ENCODE measurements at places on chromosomes 2 and 18.

GRCh38 chr2:186307871-186308270 is 178.2 kb upstream of the ZC3H15 start:
- DNase-seq = no peak

DNA sequence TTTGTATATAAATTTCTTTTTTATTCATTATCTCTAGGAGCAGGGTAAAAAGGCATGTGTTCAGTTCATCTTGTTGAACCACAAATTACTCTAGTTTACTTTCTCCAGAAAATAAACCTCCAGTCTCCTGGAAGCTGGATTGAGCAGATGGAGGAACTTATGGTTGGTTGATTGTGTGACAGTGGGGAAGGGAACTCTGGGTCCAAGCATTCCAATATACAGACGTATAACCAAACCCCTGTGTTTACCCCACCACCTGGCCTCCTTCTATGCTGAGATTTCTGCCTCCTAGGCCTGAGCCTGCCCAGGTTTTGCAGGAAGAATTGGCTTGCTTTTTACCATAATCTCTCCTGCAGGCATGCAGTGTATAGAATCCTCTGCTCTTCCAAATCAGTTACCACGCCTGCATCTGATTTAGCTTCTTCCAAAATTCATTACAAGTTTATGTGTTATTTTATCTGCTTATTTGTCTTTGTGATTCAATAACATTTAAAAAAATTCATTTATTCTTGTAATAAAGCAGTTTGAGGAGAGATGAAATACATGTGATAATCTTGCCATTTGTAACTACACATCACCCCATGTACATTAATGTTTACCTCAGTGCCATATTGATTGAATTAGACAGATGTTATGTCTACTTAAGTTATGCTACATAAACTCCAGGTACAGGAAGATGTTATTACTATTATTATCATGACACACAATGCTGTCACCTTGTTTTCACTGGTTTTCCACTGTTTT is 2.5 kb upstream of the RAB27B start:
- DNase-seq = no peak

- no peak for DNase-seq
Measured at GRCh38 chr2:98771264-98771663, 40.3 kb upstream of the MGAT4A start.

DNA sequence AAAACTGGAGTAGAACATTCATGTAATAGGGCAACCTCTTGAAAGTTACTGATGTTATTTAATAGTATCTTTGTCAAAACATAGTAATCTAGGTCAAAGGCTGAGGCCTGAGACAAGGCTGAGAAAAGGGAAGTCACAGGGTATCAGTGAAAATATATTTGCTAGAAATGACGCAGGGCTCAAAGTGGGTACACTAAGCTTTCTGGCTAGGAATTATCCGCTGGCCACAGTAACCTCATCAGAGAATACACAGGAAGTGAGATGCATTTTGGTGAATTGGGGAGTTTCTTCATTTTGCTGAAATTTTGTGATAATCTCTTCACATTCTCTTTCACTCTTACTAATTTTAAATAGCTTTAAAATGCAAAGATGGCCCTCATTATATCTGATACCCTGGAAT is 206.8 kb downstream of the OTX1 start:
- no peak for DNase-seq

DNA sequence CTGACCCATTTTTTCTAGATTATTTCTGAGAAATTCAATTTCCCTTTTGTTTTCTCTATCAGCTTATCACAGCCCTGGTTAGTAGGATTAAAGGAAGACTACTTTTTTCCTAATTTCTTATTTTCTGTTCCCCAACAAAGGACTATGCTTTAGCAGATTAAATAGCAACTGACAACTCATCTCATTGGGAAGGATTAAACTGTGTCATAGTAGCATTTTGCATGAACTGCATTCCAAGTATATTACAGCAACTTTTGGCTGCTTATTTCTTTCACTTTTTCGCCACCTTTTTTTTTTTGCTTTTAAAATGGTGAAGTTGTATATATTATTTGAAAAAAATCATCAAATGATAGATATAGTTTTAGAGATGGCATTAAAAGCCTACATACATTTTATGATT is 570.3 kb downstream of the FBXO15 start:
- DNase-seq = no peak

GRCh38 chr2:168752361-168752760 is 50.1 kb upstream of the NOSTRIN start:
- DNase-seq = no peak

DNA sequence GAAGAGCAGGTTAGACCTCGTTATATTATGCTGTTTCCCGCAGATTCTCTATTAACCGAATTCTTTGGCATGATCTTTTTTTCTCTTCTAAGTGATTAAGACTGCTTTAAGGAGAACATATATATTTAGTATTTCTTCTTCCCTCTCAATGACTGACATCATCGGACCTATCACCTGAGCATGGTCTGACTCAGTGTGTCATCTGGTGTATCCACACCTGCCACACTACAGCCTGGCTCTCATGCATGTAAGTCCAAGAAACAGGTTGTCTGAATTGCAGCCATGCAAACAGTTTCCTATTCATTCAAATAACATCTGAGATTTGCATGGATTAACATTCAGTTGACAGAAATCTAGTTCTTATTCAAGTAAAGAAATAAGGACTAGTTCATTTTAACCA is 55.1 kb upstream of the CWC22 start:
- no peak for DNase-seq

- no peak for DNase-seq
Measured at GRCh38 chr2:131036696-131037397, 56.4 kb downstream of the FAM168B start.

GRCh38 chr2:44748-45341 is 1.5 kb downstream of the FAM110C start:
- DNase-seq = no peak

DNA sequence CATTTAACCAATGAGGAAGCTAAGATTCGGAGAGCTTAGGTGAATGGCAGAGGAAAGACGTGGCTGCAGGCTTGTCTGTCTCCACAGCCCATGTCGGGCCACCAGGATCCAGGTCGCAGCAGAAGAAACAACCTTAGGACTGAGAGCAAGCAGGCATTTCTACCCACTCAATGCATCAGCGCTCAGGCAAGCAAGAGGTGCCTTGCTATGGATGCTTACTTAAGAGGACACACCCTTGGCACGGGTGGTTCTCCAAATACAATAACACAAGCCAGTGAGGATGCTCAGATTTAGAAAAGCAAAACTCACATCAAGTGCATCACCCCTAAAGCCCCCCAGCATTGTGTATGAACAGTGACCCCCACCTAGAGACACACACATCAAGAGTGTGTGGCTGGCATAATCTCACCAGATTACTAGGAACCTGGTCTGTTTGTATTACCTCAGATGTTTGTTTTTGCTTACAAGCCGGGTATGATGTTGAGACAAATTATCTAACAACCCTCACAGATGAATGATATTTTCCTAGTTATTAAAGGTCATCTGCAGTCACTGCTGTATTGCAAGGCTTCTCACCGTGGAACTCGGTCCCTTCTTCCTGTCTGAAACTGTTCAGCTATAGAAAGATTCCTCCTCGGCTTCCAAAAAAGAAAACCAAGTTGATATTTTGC is 34.2 kb upstream of the NPAS2 start:
- DNase-seq = no peak

DNA sequence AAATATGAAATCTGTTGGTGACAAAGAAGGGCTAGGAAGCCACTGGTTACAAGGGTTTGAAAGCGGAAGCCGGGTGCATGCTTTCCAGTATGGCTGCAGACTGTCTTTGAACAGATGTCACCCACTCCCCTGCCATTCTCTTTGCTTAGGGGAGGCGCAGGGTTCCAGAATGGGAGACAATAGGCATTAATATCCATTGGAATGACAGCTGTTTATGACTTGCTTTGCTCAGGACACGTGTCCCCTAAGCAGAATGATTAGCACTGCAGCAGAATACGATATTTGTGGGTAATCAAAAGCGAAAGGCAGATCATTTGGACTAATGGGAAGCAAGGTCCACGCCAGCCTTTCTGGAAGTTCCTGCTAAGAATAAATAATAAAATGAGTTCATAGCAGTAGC is 25.8 kb upstream of the NRP2 start:
- DNase-seq = no peak

DNA sequence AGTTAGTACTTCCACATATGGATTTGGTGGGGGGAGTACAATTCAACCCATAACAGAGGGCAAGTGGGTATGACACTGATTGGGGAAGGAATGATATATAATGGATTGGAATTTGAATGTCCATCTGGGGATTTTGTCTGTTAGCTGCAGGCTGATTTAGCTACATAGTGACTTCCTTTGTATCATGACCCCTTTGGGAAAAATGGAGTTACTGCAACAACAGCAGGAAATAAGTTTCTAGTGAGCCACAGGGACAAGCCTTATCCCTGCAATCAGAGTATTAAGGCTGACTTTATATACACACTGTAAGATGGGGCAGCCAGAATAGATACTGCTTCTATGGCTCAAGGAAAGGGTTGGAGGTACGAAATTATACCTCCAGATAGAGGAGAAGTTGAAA is 404.4 kb upstream of the MEIS1 start:
- no peak for DNase-seq

- DNase-seq = no peak
Measured at GRCh38 chr18:9263264-9263663, 71.3 kb upstream of the TWSG1 start.

- DNase-seq = no peak
Measured at GRCh38 chr2:3422161-3422779, 42.8 kb downstream of the TRAPPC12 start.

- no peak for DNase-seq
Measured at GRCh38 chr2:47429795-47430194, 26.8 kb downstream of the MSH2 start.

GRCh38 chr2:239932881-239933735 is 92.0 kb downstream of the NDUFA10 start:
- no peak for DNase-seq

DNA sequence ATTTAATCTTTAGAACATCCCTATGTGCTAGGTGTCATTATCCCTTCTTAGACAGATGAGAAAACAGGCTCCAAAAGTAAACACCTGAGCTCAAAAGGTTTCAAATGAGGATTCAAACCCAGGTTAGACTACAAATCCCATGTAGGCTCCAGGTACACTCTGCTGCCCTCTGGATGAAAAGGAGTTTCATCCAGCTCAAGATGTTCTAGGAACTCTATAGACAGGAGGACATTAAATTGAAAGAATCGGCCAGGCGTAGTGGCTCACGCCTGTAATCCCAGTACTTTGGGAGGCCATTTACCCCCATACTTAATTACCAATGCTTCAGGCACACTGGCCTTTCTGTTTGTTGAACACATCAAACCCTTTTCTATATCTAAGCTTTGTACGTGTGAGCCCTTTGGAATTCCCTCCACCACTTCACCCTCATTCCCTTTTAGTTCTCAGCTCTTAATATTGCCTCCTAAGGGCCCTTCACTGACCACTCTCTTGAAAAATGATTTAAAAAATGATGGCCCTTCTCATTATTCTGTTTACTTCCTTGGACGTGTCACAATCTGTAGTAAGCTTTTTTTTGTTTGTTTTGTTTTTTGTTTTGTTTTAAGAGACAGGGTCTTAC is 10.7 kb downstream of the SLC25A12 start:
- no peak for DNase-seq

- no peak for DNase-seq
Measured at GRCh38 chr18:55610506-55610905, 22.5 kb upstream of the TCF4 start.

GRCh38 chr2:985317-985898 is 34.8 kb downstream of the SNTG2 start:
- DNase-seq = no peak

DNA sequence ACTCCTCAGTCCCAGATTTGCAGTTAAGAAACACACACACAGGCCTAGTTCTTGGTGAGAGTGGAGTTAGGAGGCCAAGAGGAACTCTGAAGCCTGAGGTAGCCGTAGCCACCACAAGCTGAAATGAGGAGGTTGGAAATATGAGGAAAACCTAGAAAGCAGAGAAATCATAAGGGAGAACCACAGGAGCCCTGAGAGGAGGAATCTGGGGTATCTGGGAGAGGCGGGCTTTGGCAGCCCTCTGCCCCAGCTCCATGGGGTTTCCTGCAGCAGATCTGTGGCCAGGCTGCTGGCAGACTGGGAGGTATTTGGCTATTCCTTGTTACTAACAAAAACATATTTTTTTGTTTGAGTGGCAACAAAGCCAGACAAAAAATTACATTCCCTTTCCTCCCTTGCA is 11.0 kb downstream of the SOX11 start:
- DNase-seq = no peak

DNA sequence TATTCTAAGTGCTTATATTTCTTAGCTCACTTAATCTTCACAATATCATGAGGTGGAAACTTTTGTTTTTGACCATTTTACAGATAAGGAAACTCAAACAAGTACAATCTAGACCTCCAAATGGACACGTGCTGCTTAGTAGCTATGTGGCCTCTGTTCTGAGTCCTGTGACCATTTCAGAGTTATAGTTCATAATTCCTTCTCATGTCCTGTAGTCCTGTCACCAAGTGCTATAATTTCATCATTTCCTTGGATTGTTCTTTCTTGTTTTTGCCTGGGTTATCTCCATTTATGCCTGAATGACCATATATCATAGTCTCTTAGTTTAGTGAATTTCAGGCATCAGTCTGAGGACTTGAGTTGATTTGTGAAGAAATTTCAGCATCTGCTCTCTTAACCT is 91.7 kb downstream of the NUP35 start:
- DNase-seq = no peak

- DNase-seq = no peak
Measured at GRCh38 chr2:122034344-122034743, 278.9 kb downstream of the TSN start.

DNA sequence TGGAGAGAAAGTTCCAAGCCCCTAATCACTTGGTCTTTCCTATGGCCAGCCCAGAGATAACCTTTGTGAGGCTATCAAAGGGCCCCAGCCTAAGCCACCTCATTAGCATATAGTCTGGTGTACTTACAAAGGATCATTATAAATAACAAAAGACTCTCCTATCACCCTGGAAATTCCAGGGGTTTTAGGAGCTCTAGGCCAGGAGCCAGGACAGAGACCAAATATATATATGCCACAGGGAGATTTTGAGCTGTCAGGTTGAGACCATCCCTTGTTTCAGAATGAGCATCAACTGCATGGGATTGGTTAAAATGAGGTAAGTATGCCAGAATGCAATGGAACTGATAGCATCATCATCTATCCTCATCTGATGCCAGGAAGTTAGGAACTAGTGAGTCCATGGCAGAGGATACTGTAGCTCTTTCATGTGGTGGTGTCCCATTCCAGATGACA is 32.1 kb upstream of the CHRNA1 start:
- no peak for DNase-seq
